Endothelial cell of umbilical vein (primary cell): ENCODE measurements at places on chromosomes 6 and 20.

- no peak overlapping the region for H3K4me3 ChIP-seq
- H3K4me1 ChIP-seq: peaks cover 19% of the 10 kb centered on the region
- H3K36me3 ChIP-seq: peaks cover 34% of the 10 kb centered on the region
- DNase-seq: no peak
- no peak overlapping the region for H3K27ac ChIP-seq
These were observed 47.6 kb upstream of the MYL9 start for GRCh38 chr20:36493801-36494114.

GRCh38 chr6:7543789-7544424 is 2.4 kb downstream of the DSP start:
- no peak overlapping the region for H3K4me3 ChIP-seq
- H3K27ac ChIP-seq: no peak overlapping the region
- no peaks in the 10 kb centered on the region for H3K36me3 ChIP-seq

DNA sequence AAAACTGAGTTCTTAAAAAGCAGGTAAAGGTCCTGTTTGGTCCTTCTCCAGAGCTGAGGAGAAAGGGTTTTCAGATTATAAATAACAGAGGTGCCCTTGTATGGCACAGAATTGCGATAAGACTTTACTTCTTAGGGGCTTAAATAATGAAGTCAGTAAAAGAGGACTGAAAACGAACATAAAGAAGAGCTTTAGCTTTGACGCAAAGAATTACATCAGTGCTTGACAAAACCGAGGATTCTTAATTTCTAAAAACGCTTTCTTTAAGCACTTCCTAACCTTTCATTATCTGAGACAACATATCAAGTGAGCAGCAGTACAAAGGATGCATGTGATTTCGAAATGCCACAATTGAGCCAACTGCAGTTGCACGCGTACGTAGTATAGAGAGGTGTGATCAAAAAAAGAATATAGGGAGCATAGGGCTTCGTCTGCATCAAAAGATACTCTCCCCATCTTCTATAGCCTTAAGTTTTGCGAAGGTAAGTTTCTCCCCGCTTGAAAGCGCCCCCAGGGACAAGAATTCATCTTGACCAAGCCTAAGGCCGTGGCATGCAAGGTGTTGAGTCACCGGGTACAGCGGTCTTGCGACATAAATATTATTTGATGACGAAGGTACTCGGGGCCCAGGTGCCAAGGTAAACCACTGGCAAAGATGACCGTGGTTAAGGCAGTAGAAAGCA is 778 bp upstream of the LOC128125822 start:
- no peak for DNase-seq
- peak overlapping the region; percentile 61 for H3K27ac ChIP-seq
- no peaks in the 10 kb centered on the region for H3K36me3 ChIP-seq
- H3K27me3 ChIP-seq: peaks cover 11% of the 10 kb centered on the region

- no peak overlapping the region for H3K27ac ChIP-seq
- peak; percentile 24 for DNase-seq
- H3K4me3 ChIP-seq: peak overlapping the region; percentile 1
- H3K36me3 ChIP-seq: no peaks in the 10 kb centered on the region
- H3K4me1 ChIP-seq: peaks cover 25% of the 10 kb centered on the region
These were observed 61.3 kb upstream of the EPB41L1 start for GRCh38 chr20:36093025-36093803.

GRCh38 chr20:9442858-9443257 is 71.5 kb upstream of the LAMP5 start:
- no peak overlapping the region for H3K4me3 ChIP-seq
- no peaks in the 10 kb centered on the region for H3K27me3 ChIP-seq
- no peak for DNase-seq
- no peak overlapping the region for H3K27ac ChIP-seq

DNA sequence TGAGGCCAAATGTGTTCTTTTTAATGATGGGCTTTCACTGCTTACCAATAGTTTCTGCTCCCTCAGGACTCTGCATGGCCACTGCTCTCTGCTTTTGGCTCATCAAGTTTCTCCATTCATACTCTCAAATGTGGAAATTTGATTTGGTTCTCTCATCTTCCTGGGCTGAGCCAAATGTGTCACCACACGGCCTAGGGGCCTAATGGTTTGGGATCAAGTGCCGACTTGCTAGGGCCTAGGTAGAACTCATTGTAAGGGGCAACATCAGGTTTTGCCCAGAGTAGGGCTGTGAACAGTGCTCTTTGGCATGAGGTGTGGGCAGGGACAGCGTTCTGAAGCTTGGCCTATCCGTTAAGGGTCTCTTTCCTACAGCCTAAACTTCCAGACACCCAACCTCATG is 3.9 kb upstream of the MRPS10 start:
- no peak for DNase-seq
- no peak overlapping the region for H3K27ac ChIP-seq
- no peaks in the 10 kb centered on the region for H3K27me3 ChIP-seq
- no peaks in the 10 kb centered on the region for H3K36me3 ChIP-seq
- H3K4me3 ChIP-seq: no peak overlapping the region
- peaks cover 4% of the 10 kb centered on the region for H3K4me1 ChIP-seq

- no peak overlapping the region for H3K4me3 ChIP-seq
- peaks cover 25% of the 10 kb centered on the region for H3K4me1 ChIP-seq
- no peaks in the 10 kb centered on the region for H3K27me3 ChIP-seq
- peaks cover 14% of the 10 kb centered on the region for H3K36me3 ChIP-seq
- H3K27ac ChIP-seq: no peak overlapping the region
- DNase-seq: no peak
These were observed 2.6 kb downstream of the PLTP start for GRCh38 chr20:45909336-45909808.

GRCh38 chr6:139262519-139263300 is 29.1 kb downstream of the TXLNB start:
- no peak for DNase-seq
- no peaks in the 10 kb centered on the region for H3K36me3 ChIP-seq
- no peaks in the 10 kb centered on the region for H3K27me3 ChIP-seq
- H3K4me3 ChIP-seq: no peak overlapping the region
- H3K4me1 ChIP-seq: no peaks in the 10 kb centered on the region
- no peak overlapping the region for H3K27ac ChIP-seq

- peaks cover 10% of the 10 kb centered on the region for H3K4me1 ChIP-seq
- DNase-seq: no peak
- no peak overlapping the region for H3K4me3 ChIP-seq
- H3K27me3 ChIP-seq: no peaks in the 10 kb centered on the region
These were observed 2.4 kb upstream of the MAN1A1 start for GRCh38 chr6:119352001-119352400.

- H3K4me3 ChIP-seq: no peak overlapping the region
- DNase-seq: no peak
- H3K27ac ChIP-seq: no peak overlapping the region
- no peaks in the 10 kb centered on the region for H3K36me3 ChIP-seq
- H3K4me1 ChIP-seq: no peaks in the 10 kb centered on the region
These were observed 6.7 kb downstream of the TEAD3 start for GRCh38 chr6:35489995-35490791.

GRCh38 chr6:49906526-49906925 is 40.2 kb upstream of the CRISP1 start:
- no peaks in the 10 kb centered on the region for H3K4me1 ChIP-seq
- H3K36me3 ChIP-seq: no peaks in the 10 kb centered on the region
- no peak overlapping the region for H3K27ac ChIP-seq
- no peaks in the 10 kb centered on the region for H3K27me3 ChIP-seq
- H3K4me3 ChIP-seq: no peak overlapping the region
- no peak for DNase-seq

DNA sequence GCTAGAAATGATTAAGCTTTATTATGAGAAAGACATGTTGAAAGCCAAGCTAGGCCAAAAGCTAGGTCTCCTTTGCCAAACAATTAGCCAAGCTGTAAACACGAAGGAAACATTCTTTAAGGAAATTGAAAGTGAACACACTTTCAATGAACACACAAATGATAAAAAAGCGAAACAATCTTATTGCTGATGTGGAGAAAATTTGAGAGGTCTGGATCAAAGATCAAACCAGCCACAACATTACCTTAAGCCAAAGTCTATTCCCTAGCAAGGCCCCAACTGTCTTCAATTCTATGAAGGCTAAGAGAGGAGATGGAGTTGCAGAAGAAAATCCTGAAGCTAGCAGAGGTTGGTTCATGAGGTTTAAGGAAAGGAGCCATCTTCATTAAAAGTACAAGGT is 40.2 kb upstream of the DEFB112 start:
- H3K4me3 ChIP-seq: no peak overlapping the region
- H3K27ac ChIP-seq: no peak overlapping the region
- DNase-seq: no peak
- H3K27me3 ChIP-seq: no peaks in the 10 kb centered on the region
- H3K36me3 ChIP-seq: no peaks in the 10 kb centered on the region

- no peaks in the 10 kb centered on the region for H3K4me1 ChIP-seq
- no peak overlapping the region for H3K4me3 ChIP-seq
- no peaks in the 10 kb centered on the region for H3K27me3 ChIP-seq
- H3K27ac ChIP-seq: no peak overlapping the region
- no peak for DNase-seq
These were observed 42.1 kb upstream of the SRF start for GRCh38 chr6:43128926-43129325.

GRCh38 chr6:118161343-118161742 is 254.3 kb downstream of the SLC35F1 start:
- H3K27ac ChIP-seq: no peak overlapping the region
- H3K27me3 ChIP-seq: no peaks in the 10 kb centered on the region
- H3K4me1 ChIP-seq: no peaks in the 10 kb centered on the region

DNA sequence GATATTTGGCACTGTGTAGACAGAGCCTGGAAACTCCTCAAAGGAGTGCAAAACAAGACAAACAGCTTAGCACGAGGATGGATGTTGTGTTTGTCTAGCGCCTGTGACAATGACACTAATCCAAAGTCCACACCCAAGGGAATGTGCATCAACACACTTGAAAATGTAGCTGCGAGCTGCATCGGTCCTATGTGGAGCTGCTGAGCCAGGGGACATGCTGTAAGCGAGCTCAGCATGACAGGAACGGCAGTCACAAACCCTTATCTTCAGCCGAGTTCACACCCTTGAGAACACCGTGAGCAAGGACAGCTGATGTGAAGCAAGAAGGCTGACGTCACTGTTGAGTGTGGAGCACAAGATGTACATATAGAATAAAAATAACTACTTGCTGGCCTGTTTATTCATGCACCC is 684.3 kb downstream of the QKI start:
- H3K4me3 ChIP-seq: no peak overlapping the region
- no peaks in the 10 kb centered on the region for H3K36me3 ChIP-seq
- DNase-seq: no peak
- no peaks in the 10 kb centered on the region for H3K27me3 ChIP-seq
- peak overlapping the region; percentile 59 for H3K27ac ChIP-seq

- peak; percentile 65 for DNase-seq
- H3K4me3 ChIP-seq: no peak overlapping the region
- H3K4me1 ChIP-seq: peaks cover 69% of the 10 kb centered on the region
- H3K27ac ChIP-seq: peak overlapping the region; percentile 95
These were observed 23.9 kb upstream of the TOP1 start for GRCh38 chr20:41004531-41005360.

DNA sequence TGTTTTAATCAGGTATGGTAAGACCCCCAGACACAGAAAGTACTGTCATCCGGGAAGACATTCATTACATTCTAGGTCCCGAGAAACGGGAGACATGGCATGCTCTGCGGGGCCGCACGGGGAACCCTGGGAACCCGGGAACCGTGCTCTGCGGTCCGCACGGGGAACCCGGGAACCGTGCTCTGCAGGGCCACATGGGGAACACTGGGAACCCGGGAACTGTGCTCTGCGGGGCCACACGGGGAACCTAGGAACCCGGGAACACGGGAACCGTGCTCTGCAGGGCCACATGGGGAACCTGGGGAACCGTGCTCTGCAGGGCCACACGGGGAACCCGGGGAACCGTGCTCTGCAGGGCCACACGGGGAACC is 165.6 kb upstream of the SULF2 start:
- no peak overlapping the region for H3K4me3 ChIP-seq
- DNase-seq: no peak
- peak overlapping the region; percentile 69 for H3K27ac ChIP-seq
- peaks cover 26% of the 10 kb centered on the region for H3K4me1 ChIP-seq

GRCh38 chr6:53623497-53623896 is 42.1 kb downstream of the KLHL31 start:
- H3K4me3 ChIP-seq: no peak overlapping the region
- DNase-seq: no peak
- H3K27me3 ChIP-seq: peaks cover 21% of the 10 kb centered on the region
- no peak overlapping the region for H3K27ac ChIP-seq
- no peaks in the 10 kb centered on the region for H3K4me1 ChIP-seq
- no peaks in the 10 kb centered on the region for H3K36me3 ChIP-seq

- H3K27me3 ChIP-seq: no peaks in the 10 kb centered on the region
- no peaks in the 10 kb centered on the region for H3K36me3 ChIP-seq
- H3K27ac ChIP-seq: no peak overlapping the region
- no peak for DNase-seq
- H3K4me3 ChIP-seq: no peak overlapping the region
- peaks cover 20% of the 10 kb centered on the region for H3K4me1 ChIP-seq
These were observed 96.9 kb downstream of the NFATC2 start for GRCh38 chr20:51445591-51445990.

GRCh38 chr6:146339716-146340115 is 203.9 kb upstream of the RAB32 start:
- no peaks in the 10 kb centered on the region for H3K36me3 ChIP-seq
- H3K4me3 ChIP-seq: no peak overlapping the region
- no peak overlapping the region for H3K27ac ChIP-seq
- H3K4me1 ChIP-seq: peaks cover 28% of the 10 kb centered on the region

DNA sequence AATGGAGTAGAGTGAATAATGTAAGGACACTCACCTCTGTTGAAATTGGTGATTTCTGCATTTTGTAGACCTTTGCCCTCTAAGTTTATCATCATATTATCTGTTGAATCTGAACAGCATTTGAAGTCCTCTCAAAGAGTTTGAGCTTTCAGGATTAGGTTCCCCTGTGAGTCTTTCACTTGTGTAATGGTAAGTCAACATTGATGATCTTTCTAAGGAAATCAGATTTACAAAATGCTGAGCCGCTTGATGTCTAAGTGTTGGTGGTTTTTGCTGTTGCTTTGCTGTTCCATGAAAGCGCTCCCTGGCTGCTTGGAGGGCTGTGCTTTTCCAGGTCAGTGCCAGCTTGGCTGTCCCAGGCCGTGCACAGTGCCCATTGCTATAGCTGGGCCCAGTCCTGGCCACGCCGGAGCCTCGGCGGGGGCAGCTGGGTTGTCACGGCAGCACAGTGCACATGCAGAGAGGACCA is 33.8 kb upstream of the KIF25 start:
- no peak for DNase-seq
- H3K36me3 ChIP-seq: peaks cover 19% of the 10 kb centered on the region
- no peaks in the 10 kb centered on the region for H3K27me3 ChIP-seq

DNA sequence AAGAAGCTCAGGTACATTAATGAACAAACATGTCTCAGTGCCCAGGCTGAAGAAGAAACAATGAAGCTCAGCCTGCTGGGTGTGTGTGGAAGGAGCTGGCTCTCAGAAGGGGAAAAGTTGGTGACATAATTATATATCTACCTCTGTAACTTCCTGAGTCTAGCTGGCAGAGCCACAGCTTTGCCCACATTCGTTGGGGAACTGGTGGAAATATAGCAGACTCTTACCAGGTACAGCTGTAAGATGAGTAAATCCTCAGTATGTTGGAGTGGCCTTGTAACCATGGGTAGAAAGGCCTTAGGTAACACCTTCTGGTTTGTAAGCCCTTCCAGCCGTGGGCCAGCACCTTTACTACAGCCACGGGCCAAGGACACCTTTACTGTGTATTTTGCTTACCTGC is 29.9 kb upstream of the PNRC1 start:
- H3K4me1 ChIP-seq: no peaks in the 10 kb centered on the region
- no peak overlapping the region for H3K27ac ChIP-seq
- no peaks in the 10 kb centered on the region for H3K27me3 ChIP-seq
- H3K36me3 ChIP-seq: no peaks in the 10 kb centered on the region
- no peak for DNase-seq
